ENCODE measurements at places on chromosomes 7 and 10.

DNA sequence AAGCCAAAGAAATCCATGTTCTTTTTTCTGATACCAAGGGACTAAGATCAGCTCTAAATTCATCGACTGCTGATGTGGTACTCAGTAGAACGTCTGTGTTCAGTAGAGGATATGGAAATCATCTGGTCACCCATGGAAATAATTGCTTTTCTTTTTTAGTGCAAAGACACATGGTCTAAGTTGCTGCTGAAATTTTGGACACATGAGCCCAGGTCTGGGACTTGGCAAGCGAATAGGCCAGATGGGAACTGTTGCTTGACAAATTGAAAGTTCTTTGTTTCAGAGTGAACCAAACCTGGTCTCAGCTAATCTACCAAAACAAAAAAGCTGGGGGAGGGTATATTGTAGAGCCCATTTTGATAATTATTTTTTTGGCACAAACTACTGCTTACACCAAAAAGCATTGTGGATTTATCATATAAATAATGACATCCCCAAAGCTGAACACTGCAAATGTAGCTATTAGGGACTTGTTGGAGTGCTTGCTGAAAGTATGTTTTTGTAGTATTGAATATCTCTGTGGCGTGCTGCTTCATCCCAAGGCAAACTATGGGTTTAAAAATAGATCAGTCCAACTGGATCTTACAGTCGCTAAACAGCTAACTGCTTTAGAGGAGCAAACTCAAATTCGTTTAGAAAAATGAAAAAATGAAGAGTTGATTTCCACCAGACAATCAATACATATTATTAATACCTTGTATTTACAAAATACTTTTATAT, 144.7 kb downstream of the TRIL start:
- no peak for DNase-seq

- no peak for DNase-seq
Measured at GRCh38 chr7:142152076-142152475, 40.6 kb downstream of the MGAM2 start.

GRCh38 chr7:24456526-24457218, 116.6 kb upstream of the PALS2 start:
- no peak for DNase-seq

DNA sequence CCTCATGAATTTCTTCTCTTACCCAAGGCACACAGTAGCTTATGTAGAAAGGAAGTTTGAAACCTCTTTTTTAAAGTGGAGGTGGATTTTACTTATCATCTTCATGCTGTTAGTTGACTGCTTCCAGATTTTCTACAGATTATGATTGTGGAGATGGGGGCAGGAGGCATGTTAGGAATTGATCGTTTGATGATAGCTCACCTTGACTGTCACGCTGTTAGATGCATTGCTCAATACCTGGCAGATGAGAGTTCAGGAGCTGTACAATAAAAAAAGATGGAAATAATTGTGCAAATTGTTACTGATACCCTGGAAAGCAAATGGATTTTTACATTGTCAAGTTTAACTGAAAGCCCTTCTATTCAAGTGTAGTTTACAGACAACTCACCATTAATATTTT, 340.3 kb downstream of the PLXDC2 start:
- DNase-seq = no peak

DNA sequence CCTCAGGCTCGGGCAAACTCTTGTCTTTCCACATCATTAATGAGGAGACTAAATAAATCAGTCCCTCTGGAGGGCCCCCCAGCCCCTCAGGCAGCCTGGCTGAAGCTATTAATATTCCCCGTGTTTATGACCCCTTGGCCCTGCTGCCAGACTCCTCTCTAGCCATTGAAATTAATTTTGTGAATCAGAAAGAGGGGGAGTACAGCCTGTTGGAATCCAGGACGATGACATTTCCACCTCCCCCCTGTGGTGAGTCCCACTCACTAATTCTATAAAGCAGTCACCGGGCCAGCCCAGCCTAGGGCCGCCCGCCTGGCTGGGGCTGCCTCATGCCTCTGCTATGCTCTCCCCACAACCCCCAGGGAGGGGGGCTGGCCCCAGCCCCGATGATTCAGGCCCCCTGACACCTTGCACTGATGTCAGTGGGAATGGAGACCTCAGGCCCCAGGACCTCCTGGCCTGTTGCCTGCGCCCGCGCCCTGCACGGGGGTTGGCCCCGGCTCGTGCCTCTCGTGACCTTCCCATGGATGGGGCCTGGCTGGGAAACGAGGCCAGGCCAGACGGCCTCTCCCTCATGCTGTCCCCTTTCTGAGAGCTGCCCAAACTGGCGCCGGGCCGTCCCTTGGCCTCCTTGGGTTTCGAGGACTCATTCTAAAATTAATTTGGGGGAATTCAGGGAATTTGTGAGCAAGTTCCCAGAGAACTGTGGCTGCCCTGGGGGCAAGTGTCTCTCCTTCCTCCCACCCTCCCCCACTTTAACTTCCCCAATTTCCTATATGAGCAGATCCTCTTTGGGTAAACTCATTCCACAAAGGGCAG, 34.0 kb downstream of the TMEM270 start:
- no peak for DNase-seq

GRCh38 chr10:129924375-129925085, 39.5 kb downstream of the EBF3 start:
- no peak for DNase-seq
